ENCODE measurements at places on chromosomes 2 and 18. TPM values are rescaled to one million over a fixed set of nuclear protein-coding genes. Genes with fewer than 3 reads are reported as not detected.

GRCh38 chr2:230627806-230628724, 84.6 kb upstream of the CAB39 start:
- peak overlapping the region; percentile 70 for H3K27ac ChIP-seq
- DNase-seq: peak; percentile 66
- H3K4me3 ChIP-seq: no peak overlapping the region
- no peaks in the 10 kb centered on the region for H3K36me3 ChIP-seq
- peaks cover 4% of the 10 kb centered on the region for H3K4me1 ChIP-seq

- peaks cover 24% of the 10 kb centered on the region for H3K4me1 ChIP-seq
- no peaks in the 10 kb centered on the region for H3K36me3 ChIP-seq
- peak; percentile 12 for DNase-seq
- peak overlapping the region; percentile 89 for H3K27ac ChIP-seq
- H3K27me3 ChIP-seq: no peaks in the 10 kb centered on the region
Measured at GRCh38 chr2:188787658-188788240, 186.4 kb upstream of the COL3A1 start.

DNA sequence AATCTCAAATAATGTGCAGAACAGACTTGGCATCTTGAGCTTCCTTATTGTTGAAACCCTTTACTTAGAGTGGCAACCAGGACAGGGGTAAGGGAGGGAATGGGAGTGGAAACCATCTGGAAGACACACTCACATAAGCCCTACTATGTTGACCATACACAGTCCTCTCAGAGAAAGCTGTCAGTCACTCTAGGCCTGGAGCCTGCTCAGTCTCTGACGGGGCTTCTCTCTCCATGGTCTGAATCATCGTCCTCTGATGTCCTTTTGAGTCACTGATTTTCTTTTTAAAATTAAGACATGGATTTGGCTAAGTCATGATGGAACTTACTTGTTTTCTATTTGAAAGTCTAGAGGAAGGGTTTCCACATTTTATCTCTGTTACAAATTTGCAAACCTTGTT, 74.0 kb downstream of the MYO1B start:
- DNase-seq: no peak
- no peaks in the 10 kb centered on the region for H3K36me3 ChIP-seq
- no peak overlapping the region for H3K4me3 ChIP-seq

Gene HNMT
- total RNA-seq: 39.7 TPM

Gene ANKMY1
- 6.7 TPM for total RNA-seq

All from hepatocyte (in vitro differentiated cells).